HCT116 (cell line): ENCODE measurements at places on chromosomes 4 and X.

GRCh38 chrX:112844250-112844649 is 3.6 kb upstream of the AMOT start:
- DNase-seq: no peak

- no peak for DNase-seq
Observed at GRCh38 chrX:41600291-41600690, 88.5 kb upstream of the GPR34 start.

DNA sequence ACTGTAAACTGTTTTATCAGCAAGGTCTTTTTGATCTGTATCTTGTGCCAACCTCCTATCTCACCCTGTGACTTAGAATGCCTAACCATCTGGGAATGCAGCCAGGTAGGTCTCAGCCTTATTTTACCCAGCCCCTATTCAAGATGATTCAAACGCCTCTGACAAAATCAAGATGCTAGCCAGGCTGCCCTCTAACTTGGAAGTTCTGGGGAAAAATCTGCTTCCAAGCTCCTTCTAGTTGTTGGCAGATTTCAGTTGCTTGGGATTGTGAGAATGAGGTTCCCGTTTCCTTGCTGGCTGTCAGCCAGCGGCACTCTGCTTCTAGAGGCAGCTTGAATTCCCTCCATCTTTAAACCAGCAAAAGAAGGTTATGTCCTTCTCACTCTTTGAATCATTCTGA is 34.7 kb downstream of the LUZP4 start:
- DNase-seq: no peak

GRCh38 chr4:117400039-117400835 is 314.9 kb upstream of the TRAM1L1 start:
- DNase-seq: peak; percentile 18

GRCh38 chr4:105620640-105621323 is 68.4 kb downstream of the ARHGEF38 start:
- peak; percentile 16 for DNase-seq
